CD4-positive, alpha-beta T cell (primary cell): ENCODE measurements at places on chromosomes 3 and 15.

DNA sequence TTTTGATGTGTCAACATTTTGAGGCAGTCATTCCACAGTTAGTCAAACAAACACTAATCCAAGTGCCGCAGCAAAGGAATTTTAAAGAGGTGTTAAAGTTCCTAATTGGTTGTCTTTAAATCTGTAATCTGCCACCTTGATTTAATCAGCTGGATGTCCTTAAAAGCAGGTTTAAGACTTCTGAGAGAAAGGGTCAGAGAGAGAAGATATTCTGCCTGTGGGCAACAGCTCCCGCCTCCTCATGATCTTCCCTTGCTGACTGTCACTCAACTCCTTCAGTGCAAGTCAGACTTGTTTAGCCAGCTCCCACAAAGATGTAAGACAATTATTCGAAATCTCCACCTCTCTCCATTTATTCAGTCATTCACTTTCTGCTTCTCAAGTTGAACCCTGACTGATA is 92.6 kb upstream of the MYRIP start:
- DNase-seq: no peak

GRCh38 chr3:60847791-60848190 is 403.5 kb downstream of the FHIT start:
- DNase-seq: no peak

- DNase-seq: no peak
These were observed 137.7 kb downstream of the RAB11A start for GRCh38 chr15:66006986-66007385.

DNA sequence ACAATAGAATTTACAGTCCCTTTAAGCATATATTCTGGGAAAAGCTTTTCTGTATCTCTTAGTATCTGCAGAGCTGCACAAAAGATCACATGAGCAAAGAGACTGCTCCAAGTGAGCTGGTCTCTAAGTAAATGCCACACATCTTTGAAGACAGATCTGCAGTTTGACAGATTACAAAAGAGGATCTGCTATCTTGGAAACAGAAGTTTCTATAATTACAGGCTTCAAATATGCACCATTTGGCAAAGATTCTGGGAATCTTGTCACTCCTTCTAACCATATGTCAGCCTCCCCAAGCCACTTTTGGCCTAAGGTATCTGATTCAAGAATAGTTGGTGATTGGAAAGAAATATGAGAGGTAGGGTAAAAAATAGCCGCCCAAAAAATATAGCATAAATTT is 9.6 kb upstream of the CFAP44 start:
- DNase-seq: no peak

GRCh38 chr15:92102395-92102755 is 248.9 kb downstream of the SLCO3A1 start:
- no peak for DNase-seq

DNA sequence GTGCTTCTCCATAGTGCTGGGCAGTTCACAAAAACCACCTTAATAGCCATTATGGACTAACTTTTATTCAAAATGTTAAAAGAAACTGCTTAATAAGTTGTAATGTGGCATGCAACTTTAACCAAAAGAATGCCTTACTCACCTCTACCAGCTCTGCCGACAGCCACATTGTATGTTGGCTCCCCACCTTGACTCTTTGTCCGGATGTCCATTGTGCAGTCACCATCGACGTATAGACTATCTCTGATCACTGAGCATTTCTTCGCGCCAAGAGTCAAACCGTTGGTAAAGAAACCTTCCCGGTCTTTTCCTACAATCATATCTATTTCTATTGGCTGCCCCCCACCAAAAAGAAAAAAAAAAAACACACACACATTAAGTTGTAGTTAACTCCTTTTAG is 2.5 kb downstream of the PFN2 start:
- DNase-seq: no peak

GRCh38 chr3:21835264-21835663 is 84.3 kb upstream of the ZNF385D start:
- DNase-seq: no peak

GRCh38 chr3:29183346-29184087 is 97.4 kb upstream of the RBMS3 start:
- no peak for DNase-seq

DNA sequence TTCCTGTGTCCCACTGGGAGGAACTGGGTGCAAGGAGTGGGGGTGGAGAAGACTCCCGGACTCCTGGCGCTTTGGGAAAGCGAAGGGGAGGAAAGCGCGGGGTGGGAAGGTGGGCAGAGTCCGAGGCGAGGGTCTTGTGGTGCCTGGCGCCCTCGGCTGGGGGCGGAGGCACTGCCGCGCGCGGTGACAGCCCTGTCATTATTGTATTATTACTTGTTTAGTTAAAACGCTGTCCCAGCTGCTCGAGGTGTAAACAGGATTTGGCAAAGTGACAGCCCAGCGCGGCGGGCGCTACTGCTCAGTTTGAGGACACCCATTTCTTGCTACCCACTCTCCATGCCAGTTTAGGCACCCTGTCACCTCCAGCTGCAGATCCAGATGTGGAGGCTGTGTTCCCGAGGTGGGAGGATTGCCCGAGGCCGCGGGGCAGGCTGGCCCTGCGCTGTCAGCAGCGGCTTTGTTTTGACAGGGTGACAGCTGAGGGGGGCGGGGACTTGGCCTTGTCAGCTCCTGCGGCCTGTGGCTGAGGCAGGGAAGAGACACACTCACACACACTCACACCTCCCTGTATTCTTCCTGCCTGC is 1.0 kb downstream of the KAT2B start:
- DNase-seq: peak; percentile 53

- DNase-seq: no peak
These were observed 2.4 kb downstream of the MUC4 start for GRCh38 chr3:195809291-195809785.

DNA sequence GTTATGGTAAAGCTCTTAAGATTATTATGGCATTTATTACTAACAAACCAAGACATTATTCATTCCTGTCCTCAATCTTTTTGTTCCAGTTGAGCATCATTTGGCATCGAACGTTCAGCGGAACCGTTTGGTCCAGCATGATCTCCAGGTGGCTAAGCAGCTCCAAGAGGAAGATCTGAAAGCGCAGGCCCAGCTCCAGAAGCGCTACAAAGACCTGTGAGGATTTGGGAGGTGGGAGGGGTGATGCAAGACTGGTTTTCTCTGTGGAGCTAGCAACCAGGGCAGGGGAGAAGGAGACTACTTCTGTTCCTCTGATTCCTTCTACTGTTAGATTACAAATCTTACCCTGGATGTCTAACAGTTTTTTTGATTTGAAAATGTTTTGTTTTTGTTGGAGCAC is 27.6 kb upstream of the UTS2B start:
- no peak for DNase-seq

GRCh38 chr15:80787316-80787715 is 8.1 kb downstream of the CEMIP start:
- no peak for DNase-seq

GRCh38 chr3:116135457-116136085 is 309.7 kb downstream of the LSAMP start:
- no peak for DNase-seq

GRCh38 chr3:156216852-156217251 is 96.5 kb downstream of the KCNAB1 start:
- no peak for DNase-seq

DNA sequence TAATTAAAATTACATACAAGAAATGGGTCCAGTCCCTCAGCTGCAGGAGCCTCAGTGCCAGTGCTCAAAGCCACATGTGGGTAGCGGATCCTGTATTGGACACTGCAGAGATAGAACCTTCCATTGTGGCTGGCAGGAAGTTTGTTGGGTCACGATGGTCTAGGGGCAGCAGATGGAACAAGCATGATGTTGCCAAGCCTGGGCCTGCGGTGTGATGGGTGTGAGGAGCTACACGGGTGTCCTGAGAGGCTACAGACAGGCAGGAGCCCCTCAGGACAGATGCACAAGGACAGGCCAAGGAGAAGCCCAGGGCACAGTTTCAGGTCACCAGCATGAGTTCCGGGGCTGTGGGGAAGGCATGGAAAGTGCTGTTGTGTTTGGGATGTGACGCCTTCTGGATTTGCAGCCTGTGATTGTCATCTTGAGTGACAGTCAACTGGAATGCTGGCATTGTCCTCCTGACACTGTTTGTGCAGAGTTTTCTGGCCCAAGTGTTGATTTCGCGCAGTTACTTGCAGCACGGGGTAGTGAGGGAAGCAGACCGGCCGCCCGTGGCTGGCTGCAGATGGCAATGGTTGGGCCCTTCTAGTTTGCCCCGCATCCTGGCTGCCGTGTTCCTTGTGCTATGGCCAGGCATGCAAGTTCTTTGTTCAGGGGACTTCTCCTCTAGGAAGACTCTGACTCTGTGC is 177.1 kb downstream of the NSMCE3 start:
- no peak for DNase-seq

DNA sequence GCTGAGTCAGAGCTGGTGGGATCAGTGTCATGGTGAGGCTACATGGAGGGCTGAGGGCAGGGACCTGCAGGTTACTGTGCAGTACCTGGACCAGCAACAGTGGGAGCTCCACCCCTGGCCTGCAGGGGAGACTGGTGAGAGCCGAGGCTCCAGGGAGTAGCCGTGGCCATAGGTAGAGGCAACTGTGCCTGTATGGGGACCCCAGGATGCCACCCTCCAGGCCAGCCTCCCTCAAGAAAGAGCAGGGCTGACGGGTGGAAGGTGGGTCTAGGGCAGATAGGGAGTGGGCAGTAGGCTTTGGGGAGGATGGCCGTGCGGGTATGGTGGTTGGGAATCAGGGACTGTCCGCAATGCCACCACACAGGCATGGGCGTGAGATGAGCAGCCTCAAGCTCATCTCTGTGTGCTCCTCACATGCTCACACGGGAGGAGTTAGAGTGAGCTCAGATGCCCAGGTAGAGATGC is 35.5 kb downstream of the FBLN2 start:
- no peak for DNase-seq

- DNase-seq: no peak
These were observed 16.9 kb upstream of the RBPMS2 start for GRCh38 chr15:64792282-64792681.

DNA sequence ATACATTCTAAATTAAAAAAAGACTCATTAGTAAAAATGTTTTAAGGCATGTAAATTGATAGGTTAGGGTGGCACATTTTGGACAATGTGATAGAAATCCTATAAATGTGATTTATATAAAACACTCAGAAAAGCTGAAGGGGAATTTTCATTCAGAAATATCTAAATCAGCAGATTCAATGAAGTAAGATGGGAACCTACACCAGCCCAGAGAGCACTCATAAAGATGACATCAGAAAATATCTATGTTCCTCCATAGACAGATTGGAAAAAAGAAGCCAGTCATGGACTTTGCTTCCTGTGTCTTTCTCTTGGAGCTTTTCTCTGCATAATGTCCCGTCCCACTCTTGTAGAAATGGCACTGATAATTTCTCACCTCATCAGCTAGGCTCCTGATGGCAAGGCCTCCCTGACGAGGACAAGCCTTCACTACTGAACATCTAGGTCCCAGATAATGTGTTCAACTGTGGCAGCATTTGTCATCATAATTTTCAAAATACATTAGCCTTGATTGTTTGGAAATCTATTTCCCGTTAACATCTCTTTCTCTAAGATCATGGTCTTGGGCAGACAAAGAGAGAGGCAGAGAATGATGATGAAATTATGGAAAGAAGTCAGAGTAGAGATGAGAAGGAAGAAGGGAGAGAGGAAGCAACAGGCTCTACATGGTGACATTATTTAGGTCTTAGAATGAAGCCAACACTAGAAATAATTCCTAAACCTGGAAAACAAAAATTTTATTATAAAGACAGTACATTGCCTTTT is 354.4 kb downstream of the NTRK3 start:
- no peak for DNase-seq

GRCh38 chr3:169923189-169923588 is 11.8 kb downstream of the SAMD7 start:
- DNase-seq: no peak

GRCh38 chr3:178097576-178097975 is 438.7 kb upstream of the KCNMB2 start:
- no peak for DNase-seq

GRCh38 chr15:74386496-74387140 is 19.2 kb upstream of the CYP11A1 start:
- DNase-seq: no peak

DNA sequence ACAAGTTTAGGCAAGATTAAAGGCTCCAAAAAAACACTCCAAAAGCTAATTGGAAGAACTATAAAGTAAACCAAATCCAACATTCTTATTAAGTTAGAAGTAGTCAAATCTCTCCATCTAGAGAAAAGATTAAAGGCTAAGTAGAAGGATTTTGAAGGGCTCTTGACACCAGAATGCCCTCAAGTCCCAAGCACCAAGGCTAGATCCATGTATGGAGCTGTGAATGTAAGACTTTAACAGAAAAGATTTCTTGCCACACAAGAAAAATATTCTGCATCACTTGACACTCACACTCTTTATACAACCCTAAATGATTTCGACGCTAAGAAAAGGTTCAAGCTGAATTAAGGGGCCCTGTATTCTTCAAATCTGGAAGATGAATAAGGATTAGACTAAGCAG is 345.2 kb downstream of the VGLL3 start:
- no peak for DNase-seq

DNA sequence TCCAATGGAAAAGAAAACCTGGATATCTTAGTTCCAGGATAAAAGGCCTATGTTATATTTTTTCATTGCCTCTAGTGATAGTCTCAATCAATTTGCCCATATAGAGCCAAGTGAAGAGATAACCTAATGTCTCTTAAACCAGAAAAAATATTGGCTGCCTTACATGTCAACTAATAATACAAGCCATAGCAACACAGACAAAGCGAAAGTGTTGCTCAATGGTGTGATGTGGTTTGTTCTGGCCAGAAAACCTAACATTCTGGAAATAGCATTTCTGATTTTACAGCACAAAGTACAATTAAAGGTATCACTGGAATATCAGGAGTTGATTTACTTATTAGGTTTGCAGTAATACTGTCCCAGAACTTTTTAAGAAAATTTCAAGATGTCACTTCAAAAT is 101.5 kb downstream of the ATP8B4 start:
- no peak for DNase-seq

- DNase-seq: no peak
These were observed 759.4 kb downstream of the NSUN3 start for GRCh38 chr3:94822298-94822697.

DNA sequence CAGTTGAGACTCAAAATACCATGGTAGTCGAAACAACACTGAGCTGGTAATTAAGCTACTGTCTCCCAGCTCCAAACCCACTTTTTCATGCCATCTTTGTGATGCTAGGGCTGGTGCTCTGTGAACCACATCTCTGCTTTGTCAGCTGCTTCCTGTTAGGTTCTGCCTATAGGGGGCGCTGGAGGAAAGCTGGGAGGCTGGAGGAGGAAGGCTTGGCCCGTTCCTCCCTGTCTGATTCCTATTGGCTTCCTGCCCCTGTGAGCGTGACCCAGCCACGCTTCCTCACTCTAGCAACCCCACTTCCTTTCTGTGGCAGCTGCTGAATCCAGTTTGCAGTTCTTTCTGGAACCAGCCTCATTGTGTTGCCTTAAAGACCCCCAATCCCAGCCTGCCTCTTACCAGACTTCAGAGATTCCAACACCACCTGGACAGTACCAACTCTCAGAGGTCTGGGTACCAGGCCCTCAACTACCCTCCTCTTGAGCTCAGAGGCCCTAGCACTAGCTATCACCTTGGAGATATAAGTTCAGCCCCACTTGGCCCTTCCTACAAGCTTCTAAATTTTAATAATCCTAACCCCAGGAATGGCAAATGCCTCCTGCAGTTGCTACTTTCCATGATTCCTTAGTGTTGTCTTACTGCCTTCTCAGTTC is 120.9 kb downstream of the ERC2 start:
- DNase-seq: no peak
